T follicular helper cell (primary cell): ENCODE measurements at places on chromosomes 7 and 10.

- no peak for DNase-seq
Measured at GRCh38 chr7:155845226-155845625, 33.0 kb upstream of the SHH start.

DNA sequence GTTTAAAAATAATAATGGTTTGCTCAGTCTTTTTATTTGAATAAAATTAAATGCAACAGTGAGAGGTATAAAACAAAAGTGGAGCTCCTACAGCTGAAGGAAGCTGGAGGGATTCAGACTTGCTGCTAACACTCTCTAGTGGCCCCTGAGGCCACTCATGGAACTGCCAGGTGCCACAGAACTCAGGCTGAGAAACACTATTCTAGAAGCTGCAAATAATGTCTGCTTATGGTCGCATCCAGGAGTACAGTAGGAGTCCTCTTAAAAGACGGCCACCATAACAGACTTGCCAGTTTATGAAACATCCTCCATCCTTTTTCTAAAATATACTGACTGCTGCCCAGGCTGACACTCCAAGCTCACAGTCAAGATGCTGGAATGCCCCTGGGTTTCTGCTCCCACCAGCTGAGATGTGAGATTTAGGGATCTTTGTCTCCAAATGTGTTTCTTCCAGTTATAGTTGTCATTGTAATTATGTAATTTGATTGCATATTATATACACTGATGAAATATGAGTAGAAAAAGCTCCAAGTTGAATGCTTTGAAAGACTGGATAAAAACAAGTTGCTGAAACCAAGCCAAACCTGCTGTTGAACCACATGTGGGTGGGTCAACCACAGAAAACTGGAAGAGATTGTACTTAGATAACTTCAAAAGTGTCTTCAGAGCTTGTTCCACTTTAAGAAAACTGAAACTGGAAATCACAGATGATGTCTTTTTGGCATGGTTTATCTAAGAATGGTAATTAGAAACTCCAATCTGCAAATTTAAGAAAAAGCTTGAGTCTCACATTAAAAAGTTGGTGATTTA lies 213.7 kb upstream of the AOAH start:
- DNase-seq = no peak

GRCh38 chr7:122155566-122155965 lies 11.5 kb upstream of the AASS start:
- no peak for DNase-seq

GRCh38 chr10:49534670-49535381 lies 4.1 kb downstream of the ERCC6 start:
- no peak for DNase-seq

DNA sequence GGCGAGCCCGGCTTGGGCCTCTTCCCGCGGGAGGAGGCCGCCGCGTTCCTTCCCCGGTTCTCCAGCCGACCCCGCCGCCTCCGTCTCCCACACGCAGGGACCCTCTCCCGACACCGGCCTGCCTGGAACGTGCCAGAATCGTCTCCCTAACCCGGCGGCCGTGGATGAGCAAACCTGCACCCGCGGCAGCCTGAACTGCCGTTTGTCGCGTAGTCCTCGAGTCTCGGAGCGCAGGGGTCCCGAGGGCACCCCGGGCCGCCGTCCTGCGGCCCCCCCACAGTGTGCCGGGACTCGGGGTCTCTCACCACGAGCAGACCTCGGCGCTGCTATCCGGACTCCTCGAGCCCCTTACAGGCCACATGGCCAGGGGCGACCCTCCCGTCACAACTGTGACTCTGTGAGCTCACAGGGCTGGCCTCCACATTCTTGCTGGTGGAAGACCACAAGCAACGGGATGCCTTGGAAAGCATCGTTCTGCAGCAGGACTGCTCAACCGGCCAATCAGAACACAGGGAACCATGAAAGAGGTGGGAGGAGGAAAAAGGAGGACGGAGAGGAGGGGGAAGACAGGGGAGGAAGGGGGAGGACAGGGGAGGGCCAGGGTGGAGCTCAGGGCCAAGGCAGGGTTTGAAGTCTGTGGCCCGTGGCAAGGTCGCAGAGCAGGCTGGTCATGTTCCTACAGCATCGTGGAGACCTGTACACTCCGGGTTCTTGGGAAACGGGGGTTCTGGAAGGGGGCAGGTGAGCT lies 276.9 kb downstream of the DNAJB6 start:
- no peak for DNase-seq

DNA sequence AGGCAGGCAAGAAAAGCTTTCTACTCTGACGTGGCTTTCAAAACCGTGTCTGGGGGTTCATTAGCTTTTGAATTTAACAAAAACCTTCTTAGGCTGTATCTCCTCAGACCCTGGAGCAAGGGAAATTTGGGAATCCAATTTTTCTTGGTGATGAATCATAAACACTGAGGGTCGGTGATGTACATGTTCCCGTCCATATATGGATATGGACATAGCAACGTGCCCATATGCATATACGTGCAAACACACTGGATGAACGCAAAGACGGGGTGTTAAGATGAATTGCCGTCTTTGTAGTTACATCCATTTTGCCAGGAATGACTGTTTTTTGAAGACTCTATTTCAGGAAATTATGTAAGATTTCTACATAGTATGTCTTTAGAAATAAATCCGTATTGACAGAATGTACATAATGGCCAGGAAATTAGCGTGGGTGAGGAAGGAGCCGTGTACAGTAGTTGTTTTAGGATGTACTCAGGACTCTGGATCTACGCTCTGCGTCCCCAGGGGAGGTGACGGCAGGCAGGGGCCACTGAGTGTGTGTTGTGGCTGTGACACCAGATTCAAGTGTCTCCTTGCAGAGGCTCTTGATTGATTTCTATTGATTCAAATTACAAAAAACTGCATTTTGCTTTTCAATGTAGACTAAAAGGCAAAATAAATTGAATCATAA lies 238.2 kb downstream of the DNAJB6 start:
- no peak for DNase-seq

- no peak for DNase-seq
Measured at GRCh38 chr10:103660364-103661197, 167.1 kb downstream of the NEURL1 start.

DNA sequence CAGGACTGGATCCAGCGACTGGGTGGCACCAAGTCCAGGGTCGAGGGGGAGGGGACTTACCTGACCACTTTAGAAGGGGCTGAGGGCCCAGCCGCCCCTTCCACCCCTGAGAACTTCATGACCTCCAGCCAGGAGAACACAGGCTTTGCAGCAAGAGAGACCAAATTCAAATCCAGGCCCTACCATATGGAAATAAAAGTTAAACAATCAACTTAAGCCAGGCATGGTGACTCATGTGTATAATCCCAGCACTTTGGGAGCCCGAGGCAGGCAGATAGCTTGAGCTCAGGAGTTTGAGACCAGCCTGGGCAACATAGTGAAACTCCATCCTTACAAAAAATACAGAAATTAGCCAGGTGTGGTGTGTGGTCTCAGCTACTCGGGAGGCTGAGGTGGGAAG lies 61.9 kb downstream of the COL13A1 start:
- DNase-seq = no peak

GRCh38 chr7:154953006-154953684 lies 49.8 kb downstream of the PAXIP1 start:
- DNase-seq = peak; percentile 58

GRCh38 chr10:69075431-69075830 lies 12.5 kb upstream of the SRGN start:
- DNase-seq = no peak

- no peak for DNase-seq
Measured at GRCh38 chr7:54995610-54996363, 23.0 kb upstream of the EGFR start.

GRCh38 chr10:19921300-19922140 lies 105.3 kb downstream of the PLXDC2 start:
- no peak for DNase-seq

DNA sequence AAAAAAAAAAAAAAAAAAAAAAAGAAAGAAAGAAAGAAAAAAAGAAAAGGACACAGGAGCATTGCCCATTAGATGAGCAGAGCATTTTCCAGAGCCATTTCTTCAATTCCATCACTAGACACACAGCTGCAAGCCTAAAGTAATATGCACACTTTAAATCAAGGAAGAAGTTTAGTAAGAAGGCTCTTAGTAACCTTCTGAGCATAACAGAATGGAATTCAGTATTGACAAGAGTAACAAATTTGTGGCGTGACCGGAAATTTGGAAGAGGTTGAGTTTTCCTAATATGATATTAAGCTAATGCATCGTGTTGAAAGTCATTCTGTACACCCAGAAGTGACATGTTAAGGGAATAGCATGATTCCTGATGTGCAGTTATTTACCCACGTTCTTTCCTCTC lies 35.3 kb downstream of the SMURF1 start:
- no peak for DNase-seq

DNA sequence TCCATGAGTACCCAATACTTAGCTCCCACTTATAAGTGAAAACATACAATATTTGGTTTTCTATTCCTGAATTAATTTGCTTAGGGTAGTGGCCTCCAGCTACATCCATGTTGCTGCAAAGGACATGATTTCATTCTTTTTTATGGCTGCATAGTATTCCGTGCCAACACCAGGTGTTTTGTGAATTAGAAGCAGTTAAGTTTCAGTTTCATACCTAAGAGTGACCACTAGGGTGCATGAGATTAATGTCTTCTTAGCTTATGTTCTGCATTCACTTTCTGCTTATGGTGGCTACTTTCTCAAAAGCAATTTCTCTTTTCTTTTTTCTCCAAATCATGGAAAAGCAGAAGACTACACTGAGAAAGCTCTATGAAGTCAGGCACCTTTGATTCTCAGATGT lies 65.1 kb upstream of the VSTM2A start:
- DNase-seq = no peak

DNA sequence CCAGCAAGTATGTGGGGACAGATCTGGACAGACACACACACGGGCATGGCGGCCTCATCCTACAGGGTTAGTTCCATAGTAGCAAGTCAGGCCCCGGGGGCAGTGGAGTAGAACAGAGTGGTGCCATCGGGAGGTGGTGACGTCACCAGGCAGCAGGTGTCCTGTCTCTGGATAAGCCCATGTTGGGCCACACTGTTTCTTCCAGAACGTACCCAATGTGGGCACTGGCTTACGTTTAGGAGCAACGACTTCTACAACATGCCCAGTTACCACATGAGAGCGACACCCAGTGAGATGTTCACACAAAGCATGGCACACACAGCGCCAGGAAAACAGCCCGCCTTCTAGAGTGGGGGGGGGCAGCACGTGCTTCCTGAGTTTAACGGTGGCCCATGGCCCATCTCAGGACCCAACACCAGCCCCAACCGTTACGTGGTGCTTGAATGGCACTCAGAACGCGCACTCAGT lies 67.8 kb downstream of the CTBP2 start:
- DNase-seq = no peak

DNA sequence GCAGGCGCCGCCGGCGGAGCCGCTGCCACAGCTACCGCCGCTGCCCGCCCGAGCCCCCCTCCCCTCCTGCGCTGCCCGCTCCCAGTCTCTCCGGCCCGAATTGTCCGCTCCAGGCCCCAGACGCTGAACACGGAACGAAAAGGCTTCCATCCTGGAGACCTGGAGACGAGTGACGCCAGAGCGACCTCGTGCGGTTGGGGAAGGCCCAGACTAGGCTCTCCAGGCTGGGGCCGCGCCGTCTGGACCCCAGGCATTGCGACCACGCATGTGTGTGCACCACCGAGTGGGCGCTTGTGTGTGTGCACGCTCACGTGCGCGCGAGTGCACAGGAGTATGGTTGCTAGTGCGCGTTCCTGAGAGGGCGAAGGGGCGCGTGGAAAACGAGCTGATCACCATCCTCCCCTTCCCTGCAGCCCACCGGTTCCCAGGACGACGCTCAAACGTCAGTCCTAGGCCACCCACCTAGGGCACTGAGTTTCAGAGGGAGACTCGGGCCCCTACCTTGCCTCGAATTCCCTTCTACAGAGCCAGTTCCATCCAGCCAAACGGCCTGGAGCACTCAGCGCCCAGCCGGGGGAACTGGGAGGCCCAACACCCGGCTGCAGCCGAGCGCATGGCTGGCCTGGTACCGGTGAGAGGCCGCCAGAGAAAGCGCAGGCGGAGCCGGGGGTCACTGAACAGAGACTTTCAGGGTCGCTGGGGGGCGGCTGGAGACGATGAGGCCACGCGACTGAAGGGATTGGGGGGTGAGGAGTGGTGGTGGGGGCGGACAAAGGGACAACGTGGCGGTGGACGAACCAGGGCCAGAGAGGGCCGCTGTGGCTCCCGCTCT lies 11.6 kb downstream of the LBX1 start:
- no peak for DNase-seq

DNA sequence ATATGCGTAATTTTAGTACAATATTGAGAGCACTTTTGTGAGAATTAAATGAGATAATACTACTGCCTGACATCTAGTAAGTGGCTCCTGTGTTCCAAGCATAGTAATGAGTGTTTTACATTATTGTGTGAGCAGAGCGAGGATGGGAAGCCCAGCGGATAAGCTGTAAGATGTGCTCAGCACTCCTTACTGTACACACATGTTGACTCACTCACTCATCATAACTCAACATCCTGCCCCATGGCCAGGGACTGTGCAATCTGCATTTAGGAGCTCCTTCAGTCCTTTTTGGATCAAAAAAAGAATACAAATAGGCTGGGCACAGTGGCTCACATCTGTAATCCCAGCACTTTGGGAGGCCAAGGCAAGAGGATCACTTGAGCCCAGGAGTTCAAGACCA lies 72.9 kb upstream of the NEBL start:
- DNase-seq = no peak

- DNase-seq = no peak
Measured at GRCh38 chr7:101717628-101718357, 88.7 kb upstream of the MYL10 start.

GRCh38 chr7:155868955-155869783 lies 56.9 kb upstream of the SHH start:
- DNase-seq = no peak

GRCh38 chr7:29224726-29225125 lies 30.2 kb downstream of the CHN2 start:
- DNase-seq = no peak

GRCh38 chr7:128352153-128352537 lies 8.4 kb upstream of the RBM28 start:
- DNase-seq = no peak

DNA sequence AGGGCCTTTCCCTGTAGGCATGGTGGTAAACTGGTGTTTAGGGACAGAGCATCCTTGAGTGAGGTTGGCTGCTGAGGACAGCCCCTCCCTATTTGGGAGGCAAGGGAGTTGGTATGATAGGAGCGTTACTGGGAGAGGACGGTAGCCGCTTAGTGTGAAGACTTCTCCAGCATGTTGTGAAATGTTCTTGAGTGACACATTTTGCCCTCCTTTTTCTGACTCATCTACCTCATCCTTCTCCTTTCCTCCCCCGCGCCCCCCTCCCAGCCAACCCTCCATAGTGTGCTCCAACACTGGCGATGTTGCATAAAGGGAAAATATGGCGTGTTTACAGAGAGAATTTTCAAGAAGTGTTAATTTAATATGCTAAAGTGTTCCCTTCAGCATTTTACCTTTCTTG lies 645.0 kb upstream of the GALNT17 start:
- DNase-seq = no peak

- DNase-seq = no peak
Measured at GRCh38 chr10:103100620-103101019, 92.5 kb downstream of the NT5C2 start.

DNA sequence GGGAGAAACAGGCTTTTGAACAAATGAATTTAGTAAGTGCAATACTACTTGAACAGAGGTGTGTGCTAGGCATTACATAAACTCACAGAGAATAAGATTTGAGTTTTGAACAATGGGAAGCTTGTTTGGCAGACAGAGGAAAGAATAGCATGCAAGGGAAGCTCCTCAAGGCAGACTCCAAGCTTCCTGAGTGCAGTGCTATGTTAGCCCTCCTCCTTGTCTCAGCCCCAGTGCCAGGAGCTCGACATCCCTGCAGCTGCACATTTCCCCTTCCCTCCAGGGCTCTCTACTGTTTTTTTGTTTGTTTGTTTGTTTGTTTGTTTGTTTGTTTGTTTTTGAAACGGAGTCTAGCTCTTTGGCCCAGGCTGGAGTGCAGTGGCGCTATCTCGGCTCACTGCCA lies 237.5 kb downstream of the IPMK start:
- DNase-seq = no peak
